Temporal lobe (tissue), 4 donors: ENCODE measurements at places on chromosomes 16 and 17. TPM values are rescaled to one million over a fixed set of nuclear protein-coding genes. Genes with fewer than 3 reads are reported as not detected.

Gene SYT17
- 3.9 TPM for total RNA-seq

Gene KRTAP2-1
- total RNA-seq, result not detected

Gene TP53TG3C
- total RNA-seq, result not detected

Gene C16orf92
- total RNA-seq, result not detected

Gene CWC25
- 8.4 TPM for total RNA-seq

Gene GJD3
- total RNA-seq, result not detected

Gene BAIAP3
- 10.3 TPM for total RNA-seq
